SJSA1 (cell line): ENCODE measurements at places on chromosomes 7 and 10. TPM values are rescaled to one million over a fixed set of nuclear protein-coding genes. Genes with fewer than 3 reads are reported as not detected.

GRCh38 chr7:113756250-113756649 is 162.6 kb downstream of the PPP1R3A start:
- no peak overlapping the region for H3K27ac ChIP-seq
- H3K27me3 ChIP-seq = no peaks in the 10 kb centered on the region
- no peaks in the 10 kb centered on the region for H3K36me3 ChIP-seq

FAM25C gene
- total RNA-seq = not detected in 2 replicates

DNA sequence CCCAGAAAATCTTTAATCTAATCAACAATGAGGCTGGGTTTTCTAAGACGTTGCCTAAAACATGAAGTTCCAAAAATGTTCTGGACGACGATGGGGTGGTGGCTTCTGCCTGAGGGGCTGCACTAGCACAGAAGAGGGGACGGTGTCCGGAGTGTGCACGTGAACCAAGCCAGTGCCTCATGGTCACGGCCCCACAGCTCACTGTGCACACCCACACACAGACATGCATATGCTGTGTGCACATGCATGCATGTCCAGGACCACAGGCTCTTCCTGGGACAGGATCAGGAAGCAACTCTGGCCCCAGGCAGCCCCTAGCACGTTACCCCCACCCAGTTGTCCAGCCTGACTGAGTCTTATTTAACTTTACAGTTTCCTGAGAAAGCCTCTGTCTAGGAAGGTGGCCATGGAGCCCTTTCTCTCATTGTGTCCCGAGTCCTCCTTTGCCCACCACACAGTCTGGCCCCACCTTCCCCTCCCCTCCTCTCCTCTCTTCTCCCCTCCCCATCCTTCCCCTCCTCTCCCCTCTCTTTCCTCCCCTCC is 100.8 kb downstream of the DNAJB6 start:
- peaks cover 4% of the 10 kb centered on the region for H3K4me1 ChIP-seq
- H3K27me3 ChIP-seq = no peaks in the 10 kb centered on the region
- DNase-seq = no peak
- no peaks in the 10 kb centered on the region for H3K36me3 ChIP-seq
- no peak overlapping the region for H3K4me3 ChIP-seq
- H3K27ac ChIP-seq = no peak overlapping the region

GRCh38 chr7:92827464-92828120 is 8.8 kb downstream of the CDK6 start:
- no peak overlapping the region for H3K4me3 ChIP-seq
- H3K27ac ChIP-seq = no peak overlapping the region
- peaks cover 55% of the 10 kb centered on the region for H3K4me1 ChIP-seq
- no peaks in the 10 kb centered on the region for H3K27me3 ChIP-seq

GRCh38 chr10:34491678-34492077 is 323.4 kb downstream of the PARD3 start:
- DNase-seq = no peak
- no peak overlapping the region for H3K27ac ChIP-seq
- H3K4me3 ChIP-seq = no peak overlapping the region

- no peak for DNase-seq
- H3K4me1 ChIP-seq = no peaks in the 10 kb centered on the region
- no peaks in the 10 kb centered on the region for H3K27me3 ChIP-seq
- no peak overlapping the region for H3K4me3 ChIP-seq
- H3K36me3 ChIP-seq = no peaks in the 10 kb centered on the region
Measured at GRCh38 chr7:50651271-50651989, 86.2 kb upstream of the DDC start.

DNA sequence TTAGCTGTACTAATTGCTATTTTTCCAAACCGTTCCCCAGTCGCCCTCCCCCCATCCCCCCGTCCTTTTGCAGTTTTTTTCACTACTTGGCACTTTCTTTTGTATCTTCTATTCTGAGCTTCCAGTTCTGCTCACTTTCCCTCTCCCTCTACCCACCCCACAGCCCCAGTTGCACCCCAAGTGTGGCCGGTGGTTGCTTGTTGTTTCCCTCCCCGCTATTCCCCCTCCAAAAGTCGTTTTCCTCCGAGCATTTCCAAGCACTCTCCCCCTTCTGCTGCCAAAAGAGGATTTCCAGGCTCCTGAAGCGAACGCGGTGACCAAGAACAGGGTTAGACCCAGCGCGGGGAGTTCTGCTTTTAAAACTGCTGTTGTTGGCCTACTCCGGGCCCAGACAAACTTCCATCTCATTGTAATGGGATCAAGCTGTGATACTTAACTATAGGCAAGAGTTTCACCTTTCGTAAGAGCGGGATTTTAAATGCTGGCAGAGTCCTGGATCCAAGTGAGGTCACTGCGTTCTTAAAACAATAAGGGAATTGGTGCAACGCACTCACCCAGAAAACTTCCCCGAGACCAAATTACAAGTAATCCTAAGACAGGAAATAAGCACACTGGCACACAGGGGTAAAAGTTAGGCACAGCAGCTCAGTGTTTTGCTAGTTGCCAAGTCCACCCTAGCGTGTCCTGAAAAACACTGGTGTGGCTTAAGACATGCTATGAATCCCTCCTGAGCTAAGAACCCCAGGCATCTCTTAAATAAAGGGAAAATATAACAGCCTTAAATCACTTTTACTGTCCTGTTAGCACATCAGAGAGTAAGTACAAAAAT is 1.5 kb upstream of the RGS10 start:
- peak overlapping the region; percentile 81; the same call in 1 of the 2 replicates for H3K4me3 ChIP-seq
- no peak overlapping the region for H3K27ac ChIP-seq
- DNase-seq = no peak
- H3K4me1 ChIP-seq = peaks cover 31% of the 10 kb centered on the region

OPALIN gene
- not detected in 2 replicates for total RNA-seq

- H3K27me3 ChIP-seq = no peaks in the 10 kb centered on the region
- H3K36me3 ChIP-seq = no peaks in the 10 kb centered on the region
- peak overlapping the region; percentile 87 for H3K27ac ChIP-seq
- H3K4me3 ChIP-seq = no peak overlapping the region
Measured at GRCh38 chr10:3889961-3890522, 105.0 kb upstream of the KLF6 start.

GRCh38 chr10:122710576-122710975 is 10.9 kb upstream of the C10orf120 start:
- H3K4me3 ChIP-seq = no peak overlapping the region
- peaks cover 9% of the 10 kb centered on the region; the same call in 1 of the 2 replicates for H3K27me3 ChIP-seq
- no peaks in the 10 kb centered on the region for H3K36me3 ChIP-seq
- H3K27ac ChIP-seq = no peak overlapping the region
- no peaks in the 10 kb centered on the region for H3K4me1 ChIP-seq

DNA sequence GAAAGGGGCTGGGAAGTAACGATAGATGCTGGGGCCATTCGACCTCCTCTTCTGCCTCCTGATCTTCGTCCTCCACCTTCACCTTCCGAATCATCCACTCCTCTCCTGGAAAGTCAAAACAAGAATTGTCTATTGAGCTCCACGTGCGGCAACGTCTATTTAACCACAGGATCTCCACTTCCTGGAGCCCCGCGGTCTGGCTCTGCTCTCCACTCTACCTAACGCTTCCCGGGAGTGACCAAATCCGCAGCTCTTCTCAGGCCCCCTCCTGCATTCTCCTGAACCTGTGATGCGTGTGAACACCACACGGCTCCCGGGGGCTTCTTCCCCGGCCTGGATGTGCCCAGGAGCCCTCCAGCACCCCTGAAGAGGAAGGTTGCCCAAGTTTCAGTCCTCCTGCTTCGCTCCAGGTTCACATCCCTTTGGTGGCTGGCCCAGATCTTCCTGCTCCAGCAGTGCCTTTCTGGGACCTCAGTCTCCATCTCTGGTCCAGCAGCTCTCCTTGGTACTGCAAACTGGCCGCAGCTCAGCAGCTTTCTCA is 7.2 kb downstream of the ZNF467 start:
- H3K27ac ChIP-seq = no peak overlapping the region
- H3K27me3 ChIP-seq = peaks cover 65% of the 10 kb centered on the region
- H3K4me3 ChIP-seq = no peak overlapping the region
- DNase-seq = no peak
- no peaks in the 10 kb centered on the region for H3K36me3 ChIP-seq
- H3K4me1 ChIP-seq = no peaks in the 10 kb centered on the region

DNA sequence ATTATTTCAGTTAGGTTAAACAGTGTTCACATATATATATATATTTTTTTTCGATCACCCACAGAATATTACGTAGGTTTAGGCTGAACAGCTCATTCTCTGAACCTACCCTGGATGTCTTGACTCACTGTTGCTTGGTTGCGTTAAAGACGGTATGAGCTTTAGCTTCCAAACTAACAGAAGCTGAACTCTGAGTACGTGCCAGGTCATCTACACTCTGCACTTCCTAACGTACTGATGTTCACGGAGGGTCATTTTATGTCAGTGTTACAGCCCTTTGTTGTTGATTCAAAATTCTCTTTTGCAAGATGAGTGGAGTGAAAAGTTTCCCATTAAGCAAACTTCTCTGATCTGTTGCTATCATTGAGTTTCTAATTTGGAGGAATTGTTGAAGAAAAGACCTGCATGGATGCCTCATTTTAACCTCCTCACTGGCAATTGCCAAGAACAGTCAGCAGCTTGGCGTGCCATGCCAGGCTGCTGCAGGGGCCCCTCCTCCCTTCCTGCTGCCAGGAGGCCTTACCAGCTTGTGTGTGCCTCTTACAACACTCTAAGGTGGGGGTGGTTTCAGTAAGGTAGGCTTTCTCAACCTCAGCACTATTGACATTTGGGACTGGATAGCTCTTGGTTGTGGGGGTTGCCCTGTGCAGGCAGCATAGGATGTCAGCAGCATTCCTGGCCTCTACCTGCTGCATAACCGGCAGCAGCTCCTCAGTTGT is 44.3 kb downstream of the INSYN2A start:
- peaks cover 67% of the 10 kb centered on the region for H3K4me1 ChIP-seq
- no peak overlapping the region for H3K4me3 ChIP-seq
- DNase-seq = no peak
- H3K36me3 ChIP-seq = no peaks in the 10 kb centered on the region; the same call in 1 of the 2 replicates
- H3K27me3 ChIP-seq = no peaks in the 10 kb centered on the region

NRBF2 gene
- total RNA-seq = 12.0 and 25.7 TPM in 2 replicates

DNA sequence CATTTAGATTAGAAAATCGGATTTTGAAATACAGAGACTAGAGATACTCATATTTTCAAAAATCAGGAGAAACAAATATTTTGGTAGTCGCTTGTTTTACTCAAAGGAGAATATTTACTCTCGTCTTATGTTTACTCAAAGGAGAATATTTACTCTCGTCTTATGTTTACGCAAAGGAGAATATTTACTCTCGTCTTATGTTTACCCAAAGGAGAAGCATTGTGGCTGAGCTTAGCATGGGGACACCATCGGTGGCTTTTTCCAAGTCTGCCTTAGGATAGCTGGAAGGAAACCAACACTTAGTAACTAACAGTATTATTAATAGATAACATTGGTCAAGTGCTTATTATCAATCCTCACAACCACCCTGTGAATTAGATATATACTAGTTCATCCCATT is 71.8 kb downstream of the SNX10 start:
- H3K4me3 ChIP-seq = no peak overlapping the region
- H3K36me3 ChIP-seq = no peaks in the 10 kb centered on the region
- no peaks in the 10 kb centered on the region for H3K4me1 ChIP-seq
- peaks cover 7% of the 10 kb centered on the region for H3K27me3 ChIP-seq
- H3K27ac ChIP-seq = no peak overlapping the region

NPM3 gene
- 80.7 and 137 TPM in 2 replicates for total RNA-seq

PRPS1L1 gene
- not detected in 2 replicates for total RNA-seq

SND1 gene
- 163 and 172 TPM in 2 replicates for total RNA-seq
